ENCODE measurements at places on chromosomes 7 and 10. TPM values are rescaled to one million over a fixed set of nuclear protein-coding genes. Genes with fewer than 3 reads are reported as not detected.

DNA sequence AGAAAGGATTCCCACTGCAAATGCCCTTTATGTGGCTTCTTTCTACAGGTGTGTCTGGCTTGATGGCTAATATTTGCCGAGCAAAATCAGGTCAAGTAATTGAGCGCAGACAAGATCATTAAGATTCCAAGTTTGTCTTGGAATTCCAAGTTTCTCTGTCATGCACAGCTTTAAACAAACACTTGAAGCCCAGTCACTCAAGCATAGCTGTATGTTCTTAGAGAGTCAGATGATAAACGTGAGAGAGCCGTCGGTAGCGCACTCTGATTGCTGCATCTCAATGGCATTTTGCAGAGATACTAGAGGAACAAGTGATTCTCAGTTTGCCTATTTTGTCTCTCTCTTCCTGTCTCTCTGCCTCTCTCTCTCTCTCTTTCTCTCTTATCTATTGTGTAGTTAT, 658 bp downstream of the DMBT1 start:
- H3K4me3 ChIP-seq, result no peak overlapping the region
- H3K4me1 ChIP-seq, result peaks cover 34% of the 10 kb centered on the region
- DNase-seq, result no peak
- no peaks in the 10 kb centered on the region for H3K27me3 ChIP-seq
- H3K27ac ChIP-seq, result no peak overlapping the region

DNA sequence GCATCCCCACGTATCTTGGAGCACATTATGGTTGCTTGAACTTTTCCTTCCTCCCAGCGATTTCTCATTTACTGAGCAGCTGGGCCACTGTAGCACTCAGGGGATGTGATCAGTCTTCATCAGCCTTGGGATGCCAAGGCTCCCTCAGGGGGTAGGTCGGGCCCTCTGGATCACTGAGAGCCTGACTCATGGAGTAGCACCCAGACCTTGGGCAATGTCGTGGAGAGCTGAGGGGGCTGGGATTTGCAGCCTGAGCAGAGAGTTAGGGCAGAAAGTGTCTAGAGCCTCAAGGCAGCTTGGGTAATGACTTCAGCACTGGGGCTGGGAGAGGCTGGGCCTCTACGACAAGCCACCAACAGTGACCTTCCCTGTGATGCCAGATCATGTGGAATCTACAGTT, 86.5 kb upstream of the CXCL12 start:
- no peaks in the 10 kb centered on the region for H3K4me1 ChIP-seq
- no peaks in the 10 kb centered on the region for H3K36me3 ChIP-seq
- H3K27me3 ChIP-seq, result no peaks in the 10 kb centered on the region

DNA sequence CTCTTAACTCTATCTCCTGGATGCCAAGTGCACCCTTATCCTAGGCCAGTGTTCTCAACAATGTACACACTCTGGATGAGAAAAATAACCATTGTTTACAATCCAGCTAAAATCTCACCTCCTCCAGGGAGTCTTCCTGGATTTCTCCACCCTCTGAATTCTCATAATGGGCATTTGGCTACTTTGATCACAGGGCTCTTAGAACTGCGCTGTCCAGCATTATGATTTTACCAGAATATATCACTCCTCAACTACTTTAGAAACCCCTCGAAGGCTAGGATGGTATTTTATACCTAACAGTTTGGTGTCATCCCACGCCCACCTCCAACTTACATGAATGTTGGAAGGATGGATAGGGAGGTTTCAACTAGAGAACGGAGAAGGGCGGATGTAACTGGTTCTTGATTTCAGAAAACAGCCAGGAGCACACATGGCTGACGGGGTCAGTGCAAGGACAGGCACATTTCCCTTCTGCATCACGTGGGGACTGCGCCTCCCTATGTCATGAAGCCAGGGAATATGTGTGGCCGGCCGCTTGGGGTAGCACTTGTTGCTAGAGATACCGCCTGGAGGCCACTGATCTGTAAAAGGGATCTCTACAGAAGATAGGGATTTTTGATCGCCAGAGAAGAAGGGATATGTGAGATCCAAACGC, 1.2 kb upstream of the ATP6V0E2 start:
- peak overlapping the region; percentile 82 for H3K4me3 ChIP-seq
- H3K36me3 ChIP-seq, result no peaks in the 10 kb centered on the region
- peak; percentile 56 for DNase-seq
- peaks cover 90% of the 10 kb centered on the region for H3K4me1 ChIP-seq

DNA sequence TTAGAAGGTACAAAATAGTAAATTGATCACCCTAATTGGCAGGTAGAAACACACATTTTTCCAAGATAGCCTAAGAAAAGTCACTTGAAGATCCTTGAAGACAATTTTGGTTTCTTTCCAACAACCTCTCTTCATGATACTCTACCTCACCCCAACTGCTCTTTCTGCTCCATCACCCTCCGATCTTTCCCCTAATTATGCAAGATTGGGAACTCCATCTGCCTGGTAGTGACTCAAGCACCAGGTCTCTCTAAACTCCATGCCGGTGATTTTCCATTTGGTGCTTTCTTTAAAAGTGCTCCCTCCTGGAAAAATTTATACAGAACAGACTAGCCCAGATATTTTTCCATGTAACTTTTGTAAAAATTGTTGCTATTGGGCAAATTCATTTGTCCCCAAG, 1.1 kb upstream of the AKR1B1 start:
- DNase-seq, result no peak
- H3K27ac ChIP-seq, result no peak overlapping the region
- no peak overlapping the region for H3K4me3 ChIP-seq
- H3K36me3 ChIP-seq, result no peaks in the 10 kb centered on the region
- no peaks in the 10 kb centered on the region for H3K27me3 ChIP-seq

DNA sequence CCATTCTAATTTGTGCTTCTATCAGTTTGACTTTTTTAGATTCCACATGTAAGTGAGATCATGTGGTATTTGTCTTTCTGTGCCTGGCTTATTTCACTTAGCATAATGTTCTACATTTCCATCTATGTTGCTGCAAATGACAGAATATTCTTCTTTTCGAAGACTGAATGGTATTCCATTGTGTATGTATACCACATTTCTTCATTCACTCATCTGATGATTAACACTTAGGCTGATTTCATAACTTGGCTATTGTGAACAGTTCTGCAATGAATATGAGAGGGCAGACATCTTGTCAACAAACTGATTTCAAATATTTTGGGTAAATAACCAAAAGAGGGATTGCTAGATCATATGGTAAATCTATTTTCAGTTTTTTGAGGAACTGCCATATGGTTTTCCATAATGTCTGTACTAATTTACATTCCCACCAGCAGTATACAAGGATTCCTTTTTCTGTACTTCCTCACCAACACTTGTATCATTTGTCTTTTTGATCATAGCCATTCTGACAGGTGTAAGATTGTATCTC, 52.9 kb downstream of the ZNF22 start:
- no peak for DNase-seq
- H3K4me1 ChIP-seq, result no peaks in the 10 kb centered on the region
- no peak overlapping the region for H3K4me3 ChIP-seq

- no peaks in the 10 kb centered on the region for H3K27me3 ChIP-seq
- H3K4me3 ChIP-seq, result no peak overlapping the region
Measured at GRCh38 chr7:145169908-145170307, 334.1 kb upstream of the TPK1 start.

DNA sequence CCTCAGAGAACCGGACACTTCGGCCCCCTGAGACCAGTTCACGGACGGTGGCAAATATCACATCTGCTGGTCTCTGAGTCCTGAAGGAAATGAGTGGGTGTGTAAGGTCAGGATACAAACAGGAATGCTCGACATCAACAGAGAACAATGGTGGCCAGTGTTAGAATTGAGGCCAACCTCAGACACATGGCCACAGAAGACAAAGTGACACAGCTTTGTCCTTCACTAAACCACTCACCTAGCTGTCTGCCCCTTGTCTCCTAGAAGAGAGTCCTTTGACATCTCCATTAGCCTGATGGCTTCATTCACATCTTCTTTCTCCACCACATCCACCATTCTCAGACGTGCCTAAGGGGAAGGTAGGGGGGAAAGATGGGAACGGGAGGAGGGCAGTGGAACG, 4.3 kb downstream of the COPS6 start:
- no peak overlapping the region for H3K4me3 ChIP-seq
- H3K27me3 ChIP-seq, result no peaks in the 10 kb centered on the region
- peaks cover 75% of the 10 kb centered on the region for H3K36me3 ChIP-seq

GRCh38 chr7:20208651-20209307, 8.4 kb downstream of the MACC1 start:
- no peak overlapping the region for H3K27ac ChIP-seq
- H3K4me3 ChIP-seq, result no peak overlapping the region
- no peak for DNase-seq
- no peaks in the 10 kb centered on the region for H3K27me3 ChIP-seq
- no peaks in the 10 kb centered on the region for H3K36me3 ChIP-seq

GRCh38 chr7:55970978-55971377, 6.6 kb downstream of the NIPSNAP2 start:
- peaks cover 6% of the 10 kb centered on the region for H3K4me1 ChIP-seq
- no peak overlapping the region for H3K27ac ChIP-seq
- no peak for DNase-seq
- H3K27me3 ChIP-seq, result no peaks in the 10 kb centered on the region
- no peak overlapping the region for H3K4me3 ChIP-seq
- H3K36me3 ChIP-seq, result no peaks in the 10 kb centered on the region

DNA sequence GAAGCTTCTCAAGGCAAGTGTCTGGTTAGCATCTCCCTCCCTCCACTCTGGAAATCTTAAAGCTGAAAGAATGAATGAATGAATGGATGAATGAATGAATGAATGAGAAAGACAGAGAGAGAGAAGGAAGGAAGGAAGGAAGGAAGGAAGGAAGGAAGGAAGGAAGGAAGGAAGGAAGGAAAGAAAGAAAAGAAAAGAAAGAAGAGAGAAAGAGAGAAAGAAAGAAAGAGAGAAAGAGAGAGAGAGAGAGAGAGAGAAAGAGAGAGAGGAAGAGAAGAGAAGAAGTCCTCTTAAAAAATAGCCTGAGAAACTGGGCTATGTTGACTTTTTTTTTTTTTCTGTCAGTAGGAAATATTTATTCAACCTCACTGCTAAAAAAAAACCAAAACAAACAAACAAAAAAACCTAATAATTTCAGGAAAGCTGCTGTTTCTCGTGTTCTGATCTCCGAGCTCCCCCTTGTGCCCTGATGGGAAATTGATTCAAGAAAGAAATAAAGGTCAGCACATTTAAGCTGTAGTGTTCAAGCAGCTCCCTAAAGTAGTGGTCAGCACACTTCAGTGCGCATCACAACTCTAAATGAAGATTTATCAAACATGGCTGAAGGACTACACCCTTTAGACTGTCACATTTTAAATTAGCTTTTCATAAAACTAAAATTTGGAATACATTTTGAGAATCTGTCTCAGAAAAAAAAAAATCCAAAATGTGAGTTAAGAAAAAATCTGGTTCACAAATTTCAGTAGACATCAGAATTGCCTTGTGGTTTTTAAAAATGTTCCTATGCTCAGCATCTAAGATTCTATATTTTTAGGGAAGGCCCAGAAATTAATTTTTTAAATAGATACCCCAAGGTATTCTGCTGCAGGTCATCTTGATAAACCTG, 154.3 kb downstream of the ELAPOR2 start:
- H3K27ac ChIP-seq, result no peak overlapping the region
- H3K4me3 ChIP-seq, result no peak overlapping the region
- no peaks in the 10 kb centered on the region for H3K4me1 ChIP-seq
- H3K36me3 ChIP-seq, result no peaks in the 10 kb centered on the region

NMT2 gene
- 101 TPM for total RNA-seq

CDH23 gene
- 5.2 TPM for total RNA-seq
